ENCODE measurements at places on chromosomes 2 and 18. TPM values are rescaled to one million over a fixed set of nuclear protein-coding genes. Genes with fewer than 3 reads are reported as not detected.

Gene MAP3K19
- total RNA-seq, result not detected

Gene NPC1
- 80.6 TPM for total RNA-seq

Gene ACMSD
- total RNA-seq, result not detected

Gene NEUROD1
- not detected for total RNA-seq

Gene TMEM37
- 0.44 TPM for total RNA-seq

Gene CROCC2
- total RNA-seq, result 1.0 TPM

Measured in smooth muscle cell of trachea (primary cell).